NCI-H1105 (cell line): ENCODE measurements at places on chromosomes 13 and 19.

DNA sequence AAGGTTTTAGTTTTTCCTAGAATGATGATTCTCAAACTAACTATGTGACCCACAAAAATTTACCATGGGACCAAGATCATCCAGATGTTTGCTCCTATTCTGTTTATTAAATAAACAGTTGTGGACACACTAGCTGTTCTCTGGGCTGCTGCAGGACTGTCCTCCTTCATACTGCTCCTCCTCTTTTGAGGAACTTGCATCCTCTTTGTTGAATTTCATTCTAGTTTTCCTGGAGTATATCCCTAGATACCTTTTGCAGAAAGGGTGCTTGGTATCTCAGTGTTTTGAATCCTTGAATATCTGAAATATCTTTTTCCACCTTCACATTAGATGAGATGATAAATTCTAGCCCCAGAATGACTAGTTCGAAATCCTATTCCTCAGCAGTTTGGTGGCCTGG lies 24.1 kb downstream of the VASP start:
- DNase-seq = no peak

GRCh38 chr13:88051746-88052482 lies 380.7 kb downstream of the SLITRK5 start:
- no peak for DNase-seq

GRCh38 chr19:35903550-35904179 lies 1.3 kb downstream of the HCST start:
- DNase-seq = no peak

- DNase-seq = no peak
These were observed 706 bp downstream of the TNFRSF19 start for GRCh38 chr13:23570921-23571315.

- DNase-seq = no peak
These were observed 46.7 kb upstream of the RNF113B start for GRCh38 chr13:98223741-98224140.

DNA sequence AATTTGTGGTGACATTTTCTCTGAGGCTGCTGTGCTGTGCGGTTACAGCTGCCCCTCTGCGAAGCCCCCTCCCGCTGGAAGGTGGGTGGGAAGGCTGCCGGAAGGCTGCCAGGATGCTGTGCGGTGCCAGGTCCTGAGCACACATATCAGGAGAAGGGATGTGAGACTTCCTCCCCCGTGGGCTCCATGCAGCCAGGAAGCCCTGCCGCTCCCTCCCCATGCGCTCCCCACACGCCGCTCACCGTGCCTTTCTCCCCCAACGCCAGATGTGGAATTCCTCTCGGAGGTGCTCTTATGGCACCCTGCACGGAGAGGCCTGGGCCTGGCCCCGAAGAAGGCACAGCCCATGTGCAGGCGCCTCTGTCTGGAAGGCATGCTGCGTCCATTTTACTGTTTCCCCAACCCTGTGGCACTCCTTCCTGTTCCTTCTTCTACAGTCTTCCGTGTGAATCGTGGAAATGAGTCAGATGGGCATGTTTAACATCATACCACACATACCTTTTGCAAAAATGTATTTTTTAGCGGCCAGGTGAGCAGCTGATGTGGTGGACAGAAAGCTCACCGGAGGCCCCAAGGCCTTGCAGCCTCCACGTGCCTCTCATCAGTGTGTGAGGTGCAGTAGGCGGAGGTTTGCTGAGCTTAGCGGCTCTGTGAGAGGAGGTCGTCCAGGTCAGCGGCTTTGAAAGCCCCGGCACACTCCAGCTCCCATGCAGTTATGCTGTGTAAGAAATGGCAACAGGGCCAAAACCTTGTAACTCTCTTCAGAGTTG lies 88.0 kb downstream of the ATP11A start:
- no peak for DNase-seq

DNA sequence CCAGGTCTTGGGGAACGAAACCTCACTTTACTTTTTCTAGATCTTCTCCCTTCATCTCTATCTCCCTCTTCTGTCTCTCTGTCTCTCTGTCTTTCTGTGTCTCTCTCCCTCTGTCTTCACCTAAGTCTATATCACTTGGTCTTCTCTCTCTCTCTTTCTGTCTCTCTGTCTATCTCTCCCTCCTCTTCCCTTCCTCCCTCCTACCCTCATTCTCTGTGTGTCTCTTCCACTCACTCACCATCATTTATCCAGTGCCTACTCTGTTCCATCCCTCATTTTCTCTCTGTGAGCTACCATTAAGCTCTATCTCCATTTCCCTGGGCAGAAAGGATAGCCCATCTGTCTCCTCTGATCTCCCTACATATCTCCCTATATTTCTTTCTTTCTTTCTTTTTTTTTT lies 32.2 kb upstream of the FBL start:
- no peak for DNase-seq

DNA sequence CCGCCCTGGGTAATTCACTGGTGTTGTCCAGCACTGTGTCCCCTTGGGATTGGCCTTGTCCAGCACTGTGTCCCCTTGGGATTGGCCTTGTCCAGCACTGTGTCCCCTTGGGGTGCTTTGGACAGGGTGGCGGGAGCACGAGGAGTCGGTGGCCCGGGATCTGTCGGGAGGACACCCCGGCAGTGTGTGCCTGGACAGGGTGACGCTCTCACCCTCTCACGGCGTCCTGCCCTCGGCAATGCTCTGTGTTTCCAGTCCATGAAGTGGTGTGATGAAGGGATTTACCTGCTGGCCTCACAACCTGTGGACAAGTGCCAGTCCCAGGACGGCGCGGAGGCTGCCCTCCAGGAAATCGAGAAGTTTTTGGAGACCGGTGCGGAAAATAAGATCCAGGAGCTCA lies 29.9 kb upstream of the F7 start:
- DNase-seq = no peak

- no peak for DNase-seq
These were observed 647.1 kb upstream of the SLITRK6 start for GRCh38 chr13:86446311-86446710.

DNA sequence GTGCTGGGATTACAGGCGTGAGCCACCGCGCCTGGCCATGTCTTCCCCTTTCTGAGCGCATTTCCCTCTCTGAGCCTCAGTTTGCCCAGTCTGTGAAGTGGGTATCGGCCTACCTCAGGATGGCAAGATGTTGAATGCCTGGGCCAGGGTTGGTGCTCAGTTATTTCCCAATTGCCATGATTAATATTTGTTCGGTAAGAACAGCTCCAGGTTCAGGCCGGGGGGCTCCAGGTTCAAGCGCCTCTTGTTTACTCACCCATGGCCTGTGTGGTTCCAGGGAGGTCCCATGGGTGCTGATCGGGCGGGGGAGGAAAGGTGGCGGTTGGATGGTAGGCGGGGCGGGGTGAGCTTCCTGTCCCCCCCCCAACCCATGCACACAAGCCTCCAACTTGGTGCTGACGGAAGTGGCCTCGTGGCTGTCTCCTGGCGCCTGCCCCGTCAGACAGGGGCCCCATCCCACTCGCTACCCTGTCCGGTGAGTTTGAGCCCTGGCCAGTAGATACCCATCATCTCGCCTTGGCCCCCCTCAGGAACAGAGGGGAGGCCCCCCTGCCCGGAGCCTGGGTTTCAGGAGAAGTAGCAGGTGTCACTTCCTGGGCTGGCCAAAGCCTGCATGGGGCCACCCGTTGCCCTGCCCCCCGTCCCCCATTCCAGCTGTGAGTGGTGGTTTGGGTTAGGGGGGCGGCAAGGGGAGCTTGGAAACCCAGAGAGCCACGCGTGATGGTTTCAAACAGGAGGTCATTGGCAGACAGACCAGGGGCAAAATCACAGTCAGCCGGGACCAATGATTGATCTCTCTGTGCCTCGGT lies at the start of gene FCHO1:
Gene FCHO1 (plus strand): TSS at position 375 of the 809 bp plus-strand sequence. CDS start 3,688 bp downstream, outside the sequence.
- DNase-seq = no peak

GRCh38 chr19:49879243-49879963 lies 1.9 kb downstream of the TBC1D17 start:
- DNase-seq = no peak

DNA sequence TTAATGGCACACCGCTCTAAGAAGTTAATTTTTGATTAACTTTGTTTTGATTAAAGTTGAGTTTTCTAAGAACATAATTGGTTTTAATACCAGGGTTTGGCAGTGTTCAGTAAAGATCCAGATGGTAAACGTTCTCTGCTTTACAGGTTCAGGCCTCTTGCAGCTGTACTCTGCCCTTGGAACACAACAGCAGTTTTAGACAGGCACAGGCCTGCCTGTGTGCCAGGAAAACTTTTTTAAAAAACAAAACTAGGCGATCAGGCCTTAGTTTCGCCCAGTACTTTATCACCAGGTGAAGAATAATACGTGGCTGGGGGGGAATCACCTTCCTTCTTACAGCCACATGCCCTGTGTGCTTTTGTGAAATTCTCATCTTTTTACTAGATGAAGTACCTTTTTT lies 38.0 kb upstream of the TEX29 start:
- DNase-seq = peak; percentile 88

GRCh38 chr19:54424660-54425381 lies 9.6 kb downstream of the TTYH1 start:
- no peak for DNase-seq

- DNase-seq = no peak
These were observed 9.4 kb downstream of the FCER2 start for GRCh38 chr19:7692417-7693088.

DNA sequence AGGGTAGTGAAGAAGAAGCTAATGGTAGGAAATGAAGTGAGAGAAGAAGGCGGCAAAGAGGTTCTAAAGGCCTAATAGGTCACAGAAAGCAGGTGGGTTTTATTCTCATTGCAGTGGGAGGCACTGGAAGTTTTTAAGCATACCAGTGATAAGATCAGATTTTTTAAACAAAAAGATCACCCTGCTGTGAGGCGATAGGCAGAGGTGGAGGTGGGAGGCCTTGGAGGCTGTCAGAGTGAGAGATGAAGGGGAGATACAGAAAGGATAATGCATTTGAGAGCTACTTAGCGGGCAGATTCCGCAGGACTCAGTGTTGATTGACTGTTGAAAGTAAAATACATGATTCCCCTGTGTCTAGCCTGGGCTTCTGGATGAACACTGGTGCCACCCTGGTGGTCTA lies 116.7 kb upstream of the FRY start:
- DNase-seq = no peak

DNA sequence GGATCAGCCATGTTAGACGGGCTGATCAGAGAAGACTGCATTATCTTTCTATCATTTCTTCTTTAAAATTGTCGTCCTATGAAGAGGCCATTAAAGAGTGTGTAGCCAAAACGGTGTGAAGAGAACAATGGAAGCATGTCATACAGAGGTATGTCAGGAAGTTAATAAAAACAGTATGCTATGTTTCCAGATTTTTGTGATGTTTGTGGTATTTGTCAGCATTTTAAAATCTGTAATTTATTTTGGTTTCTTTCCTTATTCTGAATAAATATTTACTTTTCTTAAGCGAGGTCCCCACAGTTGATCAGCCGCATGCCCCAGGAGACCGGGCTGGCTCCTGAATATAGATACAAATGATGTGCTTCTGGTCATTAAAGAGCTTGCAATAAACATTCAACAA lies 142.9 kb upstream of the SERP2 start:
- DNase-seq = no peak

GRCh38 chr19:41570639-41571112 lies 5.3 kb upstream of the CEACAM21 start:
- DNase-seq = peak; percentile 77

DNA sequence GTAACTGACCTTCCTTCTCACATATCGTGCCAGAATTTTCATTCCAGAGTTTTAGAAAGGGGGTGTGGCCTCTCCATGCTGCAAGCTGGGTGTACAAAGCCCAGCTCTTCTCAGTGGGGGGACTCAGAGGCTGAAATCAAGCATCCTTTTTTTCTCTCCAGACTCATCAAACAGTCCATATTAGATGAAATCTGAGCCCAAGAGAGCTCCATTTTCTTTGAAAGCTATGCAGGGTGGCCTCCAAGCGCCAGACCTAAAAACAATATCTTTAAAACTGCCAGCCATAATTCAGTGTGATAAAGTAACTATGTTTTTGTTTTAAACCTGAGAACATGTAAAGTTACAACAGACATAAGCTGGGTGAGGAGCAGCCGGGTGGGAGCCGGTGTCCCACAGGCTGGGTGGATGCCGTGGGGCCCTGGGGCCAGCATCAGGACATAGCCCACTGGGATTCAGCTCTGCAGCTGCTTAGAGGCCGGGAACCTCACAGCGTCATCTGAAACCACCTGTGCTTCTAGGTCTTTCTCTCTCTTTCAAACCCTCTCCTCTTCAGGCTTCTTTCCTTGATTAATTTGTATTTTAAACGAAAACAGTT lies 249.2 kb downstream of the ZNF536 start:
- DNase-seq = no peak

GRCh38 chr19:4815426-4816201 lies 15.9 kb downstream of the TICAM1 start:
- DNase-seq = peak; percentile 92

GRCh38 chr19:35905178-35905727 lies 2.8 kb downstream of the TYROBP start:
- DNase-seq = no peak

DNA sequence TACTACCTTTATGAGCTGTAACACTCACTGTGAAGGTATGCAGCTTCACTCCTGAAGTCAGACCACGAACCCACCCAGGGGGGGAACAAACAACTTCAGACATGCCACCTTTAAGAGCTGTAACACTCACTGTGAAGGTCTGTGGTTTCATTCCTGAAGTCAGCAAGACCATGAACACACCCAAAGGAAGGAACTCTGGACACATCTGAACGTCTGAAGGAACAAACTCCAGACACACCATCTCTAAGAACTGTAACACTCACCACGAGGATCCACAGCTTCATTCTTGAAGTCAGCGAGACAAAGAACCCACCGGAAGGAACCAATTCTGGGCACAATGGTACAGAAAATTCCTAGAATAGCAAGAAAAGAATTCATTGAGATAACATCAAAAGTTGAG lies 1796.5 kb upstream of the MIR17HG start:
- no peak for DNase-seq

- DNase-seq = no peak
These were observed 2363.8 kb downstream of the PCDH9 start for GRCh38 chr13:64866331-64866730.

DNA sequence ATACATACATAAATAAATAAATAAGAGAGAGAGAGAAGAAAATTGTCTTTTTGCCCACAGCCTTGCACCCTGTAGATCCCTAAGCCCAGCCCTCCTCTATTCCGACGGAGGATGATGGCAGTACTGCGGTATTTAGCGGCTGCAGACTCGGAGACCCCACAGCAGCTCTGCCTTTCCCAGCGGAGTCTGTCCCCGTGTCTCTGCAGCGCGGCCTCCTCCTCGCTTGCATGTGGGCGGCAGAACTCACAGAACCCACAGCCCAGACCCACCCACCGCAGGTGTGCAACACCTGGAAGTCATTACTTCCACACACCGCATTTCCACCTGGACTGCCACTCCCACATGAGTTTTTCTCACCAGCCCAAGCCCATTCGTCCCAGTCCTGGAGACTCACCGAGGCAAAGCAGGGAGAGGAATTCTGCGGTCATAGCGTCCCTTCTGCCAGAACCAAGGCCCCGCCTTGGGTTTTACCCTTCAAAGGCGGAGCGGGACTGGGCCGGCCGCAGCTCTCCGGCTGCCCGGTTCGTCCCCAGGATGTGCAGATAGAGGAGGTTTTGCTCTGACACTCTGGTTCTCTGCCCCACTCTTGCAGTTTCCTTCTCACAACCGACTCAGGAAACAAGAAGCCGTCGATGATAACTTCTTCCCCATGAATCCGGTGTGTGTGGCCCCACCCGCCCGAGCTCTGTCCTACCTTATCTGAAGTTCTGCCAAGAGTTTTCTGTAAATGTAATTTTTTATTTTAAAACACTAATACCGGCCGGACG lies at the start of gene VSTM1:
Gene VSTM1 (minus strand): TSS at position 548 of the 767 bp plus-strand sequence. CDS start 120 bp downstream, at position 428.
- DNase-seq = no peak

GRCh38 chr13:79933389-79933788 lies 407.5 kb downstream of the SPRY2 start:
- no peak for DNase-seq
